ENCODE measurements at places on chromosomes 4 and X.

- DNase-seq = no peak
Measured at GRCh38 chrX:53244610-53245009, 19.6 kb upstream of the KDM5C start.

- DNase-seq = no peak
Measured at GRCh38 chr4:2617955-2618354, 81.5 kb downstream of the FAM193A start.

- no peak for DNase-seq
Measured at GRCh38 chr4:40367451-40367850, 32.3 kb downstream of the CHRNA9 start.

- DNase-seq = no peak
Measured at GRCh38 chr4:115851918-115852766, 738.7 kb upstream of the NDST4 start.

- DNase-seq = no peak
Measured at GRCh38 chr4:123555233-123555806, 158.7 kb downstream of the SPRY1 start.

DNA sequence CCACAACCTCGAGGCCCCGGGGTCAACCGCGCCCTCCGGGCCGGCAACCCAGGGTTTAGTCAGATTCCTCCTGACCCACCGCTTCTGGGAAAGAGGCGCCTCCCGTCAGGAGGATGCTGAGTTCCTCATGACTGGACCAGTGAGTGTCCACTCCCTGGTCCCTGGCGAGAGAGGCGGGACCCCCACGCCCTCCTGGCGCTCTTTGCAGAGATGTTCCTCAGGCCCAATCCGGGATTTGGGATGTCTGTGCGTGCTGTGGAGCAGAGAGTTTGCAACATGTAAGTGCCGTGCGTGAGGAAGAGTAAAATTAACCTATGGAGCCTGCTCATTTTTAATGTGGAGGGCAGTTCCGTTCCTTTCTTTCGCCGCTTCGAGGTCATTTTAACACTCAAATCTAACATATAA lies 824 bp upstream of the UGDH start:
- peak; percentile 0 for DNase-seq

All from activated T-cell treated with anti-CD3 and anti-CD28 coated beads for 4 hours (primary cell).